ENCODE measurements at places on chromosomes 5 and 9.
A peak's percentile ranks its signal among the peaks of the same experiment; 100 is the strongest.

DNA sequence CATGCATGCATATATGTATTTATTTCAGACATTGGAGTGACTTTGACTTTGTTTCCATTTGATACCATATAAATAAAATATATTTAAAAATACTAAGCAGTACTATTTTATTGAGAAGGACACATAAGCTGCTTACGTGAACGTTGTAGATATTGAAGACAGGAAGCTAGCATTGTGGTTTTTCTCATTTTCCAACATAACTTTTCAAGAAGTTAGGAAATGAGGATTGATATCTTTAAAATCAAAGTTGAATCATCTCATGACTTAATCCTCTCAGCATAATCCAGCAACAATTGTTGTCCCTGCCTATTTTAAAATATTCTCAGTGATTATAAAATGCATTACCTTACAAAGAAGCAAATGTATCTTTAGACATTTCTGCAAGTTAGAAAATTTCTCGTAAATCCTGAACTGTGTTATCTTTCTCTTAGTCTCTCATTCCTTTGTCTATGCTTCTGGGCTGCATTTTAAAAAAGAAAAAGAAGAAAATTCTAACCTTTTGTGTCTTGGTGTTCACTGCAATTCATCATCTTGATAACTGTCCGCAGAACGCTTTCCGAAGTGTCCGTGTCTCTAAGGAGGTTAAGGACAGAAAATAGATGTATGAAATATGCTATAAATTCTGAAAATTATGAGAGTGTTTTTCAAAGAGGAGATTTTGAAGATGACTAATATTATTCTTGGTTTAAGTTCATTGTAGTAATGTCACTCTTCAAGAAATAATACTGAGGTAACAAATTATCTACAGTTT, 1089.9 kb upstream of the CDH6 start:
- no peak for DNase-seq

DNA sequence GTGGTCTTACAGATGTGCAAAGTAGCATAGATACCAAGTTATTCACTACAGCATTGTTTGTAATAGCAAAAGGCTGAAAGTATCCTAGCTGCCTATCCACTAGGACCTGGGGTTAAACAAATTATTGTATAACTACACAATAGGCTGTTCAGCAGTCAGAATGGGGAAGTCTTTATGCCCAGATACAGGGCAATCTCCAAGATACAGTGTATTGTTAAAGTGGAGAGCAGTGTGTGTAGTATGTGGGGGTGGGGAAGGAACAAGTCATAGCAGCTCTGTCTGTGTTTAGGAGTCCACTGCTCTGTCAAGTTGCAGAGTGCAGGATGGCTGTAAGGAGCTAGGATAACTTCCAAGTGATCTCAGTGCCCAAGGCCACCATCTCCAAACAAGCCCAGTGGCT, 5.5 kb downstream of the PCYOX1L start:
- no peak for DNase-seq

- DNase-seq = no peak
These were observed 223.0 kb upstream of the DMRT1 start for GRCh38 chr9:618478-618877.

- DNase-seq = no peak
These were observed 246.5 kb downstream of the PCSK5 start for GRCh38 chr9:76136986-76137385.

GRCh38 chr5:147051193-147051592, 172.6 kb upstream of the PPP2R2B start:
- no peak for DNase-seq

DNA sequence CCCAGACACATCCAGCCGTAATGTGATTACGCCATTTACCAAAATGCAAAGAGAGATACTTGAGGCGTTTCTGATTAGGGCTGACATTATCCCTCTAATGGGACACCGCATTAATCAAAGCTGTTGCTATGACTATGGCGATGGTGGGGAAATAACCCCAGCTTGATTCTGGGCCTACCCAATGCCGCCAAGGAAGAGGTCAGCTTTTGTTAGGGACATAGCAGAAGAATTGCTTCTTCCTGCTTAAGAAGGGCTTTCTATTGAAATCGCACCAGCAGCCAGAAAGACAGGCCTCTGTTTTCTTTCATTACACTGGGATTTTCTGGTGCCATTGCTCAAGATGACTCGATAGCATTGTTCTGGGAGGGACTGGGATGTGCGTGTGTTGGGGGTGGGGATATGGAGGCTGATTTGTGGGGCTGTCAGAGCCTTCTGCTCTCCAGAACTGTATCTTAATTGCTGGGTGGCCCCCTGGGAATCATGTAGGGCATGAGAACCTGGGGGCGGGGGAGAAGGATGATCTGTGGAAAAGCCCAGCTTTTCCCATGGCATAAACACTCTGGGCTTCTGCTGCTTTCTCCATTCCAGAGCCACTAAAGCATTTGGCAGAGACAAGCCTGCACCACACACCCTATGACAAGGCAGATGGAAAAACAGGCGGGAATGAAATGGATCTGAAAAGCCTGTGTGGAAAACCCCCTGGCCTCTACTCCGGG, 106.5 kb upstream of the RAD23B start:
- DNase-seq = no peak

DNA sequence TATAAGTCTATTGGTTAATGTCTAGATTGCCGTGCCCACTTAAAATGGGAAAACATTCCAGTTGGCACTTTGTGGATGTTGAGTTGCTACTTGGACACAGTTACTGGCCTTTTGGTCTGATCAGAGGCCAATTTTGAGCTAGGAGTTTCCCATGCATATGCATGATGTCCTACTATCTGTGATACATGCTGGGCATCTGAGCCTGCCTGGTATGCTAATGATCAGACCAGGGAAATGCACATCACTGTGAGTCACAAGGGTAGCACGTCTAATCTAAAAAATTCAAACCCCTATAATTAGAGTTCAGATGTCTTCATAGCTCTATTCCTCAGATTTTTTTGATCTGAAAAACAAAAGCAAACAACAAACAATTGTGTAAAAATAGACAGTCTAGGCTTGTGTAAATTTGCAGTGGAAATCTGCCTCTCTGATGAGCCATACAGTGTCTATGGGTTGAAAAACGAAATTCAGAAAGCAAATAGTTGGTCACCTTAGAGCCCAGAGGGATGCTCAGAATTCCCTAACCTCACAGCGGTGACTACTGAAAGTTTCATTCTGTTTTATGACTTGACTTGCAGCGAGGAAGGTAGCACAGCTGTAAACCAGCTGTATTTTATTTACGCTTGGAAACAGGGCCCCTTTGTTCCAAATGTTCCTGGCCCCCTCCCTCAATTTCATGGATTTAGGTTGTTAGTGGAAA, 37.3 kb downstream of the PALM2AKAP2 start:
- no peak for DNase-seq

GRCh38 chr9:73239570-73240265, 88.1 kb downstream of the ANXA1 start:
- no peak for DNase-seq

GRCh38 chr9:101275769-101276250, 109.0 kb downstream of the BAAT start:
- no peak for DNase-seq

DNA sequence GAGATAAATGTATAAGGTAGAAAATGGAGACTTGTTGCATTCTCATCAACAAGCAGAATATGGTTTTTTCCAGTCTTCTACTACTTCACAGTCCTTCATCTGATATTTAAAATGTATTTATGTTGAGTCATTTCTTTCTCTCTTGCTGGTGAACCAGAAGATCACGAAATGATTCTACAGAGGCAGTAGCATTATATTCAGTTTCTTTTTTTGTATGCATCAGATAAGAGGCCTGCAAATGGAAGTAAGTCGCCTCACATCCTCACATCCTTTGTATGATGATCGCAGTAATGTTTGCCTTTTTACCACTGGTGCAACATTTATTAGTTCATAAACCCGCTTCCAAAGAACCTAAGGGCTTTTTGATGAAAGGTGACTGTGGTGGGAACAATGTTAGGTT, 22.1 kb upstream of the IL13 start:
- no peak for DNase-seq

DNA sequence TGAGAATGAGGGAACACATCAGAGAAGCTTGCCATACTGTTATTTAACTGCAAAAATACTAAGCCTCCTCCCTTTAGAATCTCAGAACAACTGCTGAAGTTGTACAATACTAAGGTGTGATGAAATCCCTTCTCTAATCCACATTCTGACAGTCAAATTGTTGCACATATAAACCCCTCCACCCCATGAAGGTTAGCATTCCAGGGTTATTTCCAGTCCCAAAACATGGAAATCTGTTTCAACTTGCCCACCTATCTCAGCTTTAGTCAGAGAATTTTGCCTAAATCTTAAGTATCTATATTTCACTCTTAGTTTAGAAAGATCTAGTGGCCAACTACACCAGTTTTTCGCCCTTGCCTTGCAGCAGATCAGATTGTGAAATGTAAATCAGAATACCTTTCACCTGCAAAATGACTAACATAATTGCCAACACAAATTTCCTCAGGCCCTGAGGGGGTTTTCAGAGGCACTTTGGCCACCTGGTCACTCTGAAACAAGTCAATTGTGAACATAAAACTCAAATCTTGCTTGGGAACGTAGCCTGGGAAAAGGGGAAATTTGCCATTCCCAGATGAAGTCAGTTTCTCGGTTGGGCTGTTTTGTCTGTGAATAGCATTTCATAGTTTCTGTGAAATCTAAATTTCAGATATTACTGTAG, 93.9 kb downstream of the EFNA5 start:
- no peak for DNase-seq

DNA sequence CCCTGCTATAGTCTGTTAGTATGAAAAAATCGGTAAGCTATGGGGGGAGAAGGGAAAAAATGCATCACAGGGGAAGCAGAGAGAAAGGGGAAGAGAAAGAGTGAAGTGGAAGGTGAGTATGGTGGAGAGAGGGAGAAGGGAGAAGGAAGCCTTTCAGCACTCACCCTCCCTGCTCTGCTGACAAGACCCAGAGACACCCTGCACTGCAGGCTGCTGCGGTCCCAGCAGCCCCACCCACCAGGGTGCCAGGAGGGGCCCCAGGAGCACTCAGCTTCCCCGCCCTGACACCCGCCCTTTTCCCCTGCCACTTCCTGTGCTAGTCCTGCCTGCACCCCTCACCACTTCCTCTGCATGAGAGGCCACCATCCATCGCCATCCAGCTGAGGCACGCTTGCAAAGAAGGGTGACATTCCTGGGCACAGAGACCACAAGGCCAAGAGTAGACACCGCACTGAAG, 12.7 kb downstream of the STK10 start:
- DNase-seq = peak; percentile 63

GRCh38 chr5:132566657-132567056, 9.9 kb downstream of the RAD50 start:
- no peak for DNase-seq

- DNase-seq = no peak
These were observed 1306.5 kb upstream of the CDH9 start for GRCh38 chr5:28344836-28345433.

- DNase-seq = no peak
These were observed 24.6 kb downstream of the BICD2 start for GRCh38 chr9:92740009-92740408.

DNA sequence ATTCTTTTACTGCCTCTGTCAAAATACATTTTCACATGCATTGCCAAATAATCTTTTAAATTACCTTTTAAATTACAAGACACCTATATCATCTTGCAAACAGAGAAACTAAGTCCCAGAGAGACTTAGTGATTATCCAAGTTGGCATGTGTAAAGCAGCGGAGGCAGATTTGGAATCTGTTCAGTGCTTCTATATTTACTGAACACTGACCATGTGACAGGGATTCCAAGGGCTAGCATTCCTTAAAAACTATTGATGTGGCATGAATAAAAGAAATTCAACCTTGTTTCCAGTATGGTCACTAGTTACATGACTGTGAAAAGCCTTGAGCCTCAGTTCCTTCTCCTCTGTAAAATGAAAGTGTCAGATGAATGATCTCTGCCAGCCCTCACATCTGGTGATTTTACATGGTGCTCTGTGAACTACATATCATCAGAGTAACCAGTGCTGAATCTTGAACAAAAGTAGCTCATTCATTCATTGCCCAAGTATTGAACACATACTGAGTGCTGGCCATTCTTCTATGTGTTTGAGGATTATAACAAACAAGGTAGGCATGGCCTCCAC, 71.9 kb upstream of the PPP1R2B start:
- no peak for DNase-seq

- DNase-seq = no peak
These were observed 27.5 kb downstream of the GDNF start for GRCh38 chr5:37812365-37812764.

GRCh38 chr5:72988769-72989168, 32.9 kb downstream of the FCHO2 start:
- DNase-seq = no peak

- DNase-seq = no peak
These were observed 25.6 kb downstream of the CEP78 start for GRCh38 chr9:78261403-78262001.

GRCh38 chr9:134539586-134540194, 101.9 kb upstream of the COL5A1 start:
- DNase-seq = no peak

DNA sequence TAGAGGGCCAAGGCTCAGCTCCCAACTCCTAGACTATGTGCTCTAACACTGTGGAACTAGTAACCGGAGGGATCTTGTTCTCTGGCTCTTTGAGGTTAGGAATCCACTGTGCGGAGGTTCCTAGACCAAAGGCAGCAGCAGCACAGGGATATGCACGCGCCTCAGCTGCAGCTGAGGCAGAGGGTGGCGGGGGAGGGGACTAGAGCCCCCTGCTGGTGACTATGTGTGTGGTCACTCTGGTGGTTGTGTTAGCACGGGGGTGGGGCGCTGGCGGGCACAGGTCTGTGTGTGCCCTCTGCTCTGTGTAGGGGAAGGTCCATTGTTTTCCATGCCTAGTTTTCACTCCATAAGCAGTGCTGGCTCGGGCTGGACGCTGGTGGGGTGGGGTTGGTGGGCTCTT, 458.0 kb upstream of the IZUMO3 start:
- no peak for DNase-seq

DNA sequence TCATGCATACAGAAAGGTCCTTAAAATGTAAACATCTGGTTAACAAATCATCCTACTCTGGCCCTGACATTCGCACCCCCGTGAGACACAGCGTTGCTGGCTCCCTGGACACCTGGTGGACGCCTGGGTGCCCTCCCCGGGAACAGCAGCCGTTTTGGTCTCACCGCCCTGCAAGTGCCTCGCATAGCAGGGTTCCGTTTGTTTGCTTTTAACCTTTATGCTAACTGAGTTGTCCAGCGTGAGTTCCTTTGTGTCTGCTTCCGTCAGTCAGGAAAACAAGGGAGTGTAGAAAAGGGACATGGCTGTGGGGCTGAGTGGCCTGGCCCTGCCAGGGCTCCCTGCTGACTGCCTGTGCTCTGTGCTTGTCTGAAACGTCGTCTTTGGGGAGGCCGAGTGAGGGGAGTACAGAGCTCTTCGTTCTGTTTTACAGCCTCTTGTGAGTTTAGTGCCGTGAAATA, 91.8 kb upstream of the CACNA1B start:
- DNase-seq = no peak

DNA sequence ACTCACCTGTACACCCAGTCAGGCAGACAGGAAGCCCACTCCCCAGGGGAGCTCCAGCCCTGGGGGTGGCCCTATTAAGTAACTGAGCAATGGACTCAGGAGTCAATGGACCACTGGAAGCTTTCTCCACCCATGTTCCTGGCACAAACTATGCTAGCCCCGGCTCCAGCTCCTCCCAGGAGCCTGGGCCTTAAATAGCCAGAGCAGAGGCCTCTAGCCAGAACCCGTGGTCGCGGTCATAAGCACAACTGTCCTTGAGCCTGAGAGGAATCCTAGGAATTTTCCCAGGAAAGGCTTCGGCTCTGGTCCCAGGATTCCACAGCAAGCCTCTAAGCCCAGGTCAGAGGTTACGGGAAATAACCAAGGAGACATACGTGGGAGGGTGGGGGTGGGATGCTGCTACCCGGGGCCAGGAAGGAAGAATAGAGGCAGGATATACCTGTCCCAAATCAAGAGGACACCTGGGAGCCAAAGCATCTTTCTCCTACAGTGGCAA, 5.5 kb downstream of the SEPTIN8 start:
- no peak for DNase-seq

GRCh38 chr5:93599399-93600120, 16.5 kb downstream of the NR2F1 start:
- DNase-seq = no peak

All from T-helper 2 cell (primary cell).